Kasumi-1 (cell line): ENCODE measurements at places on chromosomes 5 and 9.
A peak's percentile ranks its signal among the peaks of the same experiment; 100 is the strongest.

DNA sequence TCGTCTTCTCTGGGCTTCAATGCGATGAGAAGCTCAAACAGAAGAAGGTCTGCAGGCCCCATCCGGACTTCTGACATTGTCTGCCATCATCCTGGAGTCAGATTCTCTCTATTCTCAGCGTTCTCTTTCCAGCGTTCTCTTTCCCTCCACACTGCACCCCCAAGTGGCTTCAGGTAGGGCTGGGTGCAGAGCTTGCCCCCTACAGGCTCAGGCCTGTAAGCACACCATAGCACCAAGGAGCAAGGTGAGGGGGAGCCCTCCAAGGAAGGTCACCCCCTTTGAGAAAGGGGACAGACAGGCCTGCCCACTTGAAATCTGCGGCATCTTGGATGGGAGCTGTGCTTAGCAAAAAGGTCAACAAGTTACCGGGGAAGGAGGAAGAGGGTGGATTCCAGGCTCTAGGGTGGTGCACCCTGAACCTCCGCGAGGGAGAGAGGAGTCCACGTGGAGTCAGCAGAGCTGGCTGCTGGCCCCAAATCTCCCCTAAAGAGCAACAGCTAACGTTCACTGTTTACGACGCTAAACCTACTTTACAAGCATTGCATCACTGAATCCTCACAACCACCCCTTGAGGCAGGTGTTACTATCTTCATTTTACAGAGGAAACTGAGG, 27.5 kb downstream of the GPX3 start:
- peak; percentile 34 for DNase-seq

GRCh38 chr5:29905626-29906353, 1287.7 kb upstream of the CDH6 start:
- no peak for DNase-seq

DNA sequence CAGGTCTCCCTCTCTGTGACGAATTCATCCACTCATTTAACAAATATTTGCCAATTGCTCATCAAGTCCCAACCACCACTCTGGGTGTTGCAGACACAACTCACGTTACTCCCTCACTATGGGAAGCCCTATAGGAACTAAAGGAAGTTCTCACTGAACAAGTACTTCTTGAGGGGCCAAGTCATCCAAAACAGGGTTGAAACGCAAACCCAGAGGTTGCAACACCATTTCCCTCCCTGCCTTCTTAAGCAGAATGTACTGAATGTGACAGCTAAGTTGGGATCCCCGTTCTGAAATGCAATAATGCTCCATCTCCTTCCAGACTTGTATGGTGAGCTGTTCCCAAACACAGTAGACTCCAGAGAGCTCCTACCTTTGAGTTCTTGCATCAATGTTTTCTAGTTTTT, 34.3 kb downstream of the EPB41L4B start:
- no peak for DNase-seq

DNA sequence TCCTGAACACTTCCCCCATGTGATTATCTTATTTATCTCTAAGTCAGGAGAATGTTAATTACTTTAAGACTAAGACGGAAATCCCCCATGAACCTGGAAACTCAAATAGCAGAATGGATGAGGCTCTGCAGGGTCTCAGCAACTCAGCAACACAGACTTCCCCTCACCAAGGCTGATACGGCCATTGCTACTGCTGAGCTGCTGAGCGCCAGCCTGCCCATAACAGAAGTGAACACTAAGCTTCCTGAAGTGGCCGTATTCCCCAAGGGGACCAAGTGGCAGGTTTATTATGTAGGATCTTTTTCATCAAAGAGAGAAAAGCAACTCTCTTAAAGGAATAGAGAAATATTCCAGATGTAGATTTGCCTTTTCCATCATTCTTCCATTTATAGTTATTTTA, 311.1 kb downstream of the RFX3 start:
- no peak for DNase-seq

GRCh38 chr9:126468141-126468825, 141.7 kb downstream of the MVB12B start:
- no peak for DNase-seq

- no peak for DNase-seq
Measured at GRCh38 chr5:65866837-65867521, 59.4 kb upstream of the ERBIN start.
